ENCODE measurements at places on chromosomes 5 and 9.
A peak's percentile ranks its signal among the peaks of the same experiment; 100 is the strongest.

- no peak for DNase-seq
Observed at GRCh38 chr5:151295138-151295537, 8.4 kb downstream of the SLC36A3 start.

GRCh38 chr5:159316519-159317383 is 13.5 kb downstream of the IL12B start:
- DNase-seq: peak; percentile 19

DNA sequence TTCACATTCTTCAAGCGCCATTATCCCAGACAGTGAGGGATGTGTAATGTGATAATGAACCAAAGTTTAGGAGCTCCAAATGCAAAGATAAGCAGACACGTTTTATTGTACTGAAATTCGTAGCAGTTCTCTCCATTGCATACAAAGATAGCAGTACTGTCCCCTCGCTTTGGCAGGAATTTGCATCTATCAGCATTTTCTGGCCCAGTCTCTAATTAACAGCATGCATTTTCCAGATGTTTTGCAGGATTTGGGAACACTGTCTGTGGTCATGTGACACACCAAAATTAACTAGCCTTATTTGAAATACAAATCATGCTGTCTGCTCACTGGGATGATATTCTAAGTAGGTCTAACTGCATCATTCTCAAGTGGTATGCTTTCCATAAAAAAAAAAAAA is 235.9 kb upstream of the TRPM3 start:
- no peak for DNase-seq

- no peak for DNase-seq
Observed at GRCh38 chr5:179497636-179498340, 52.6 kb upstream of the RUFY1 start.

GRCh38 chr9:98745470-98745869 is 36.7 kb upstream of the GABBR2 start:
- DNase-seq: no peak

GRCh38 chr5:123807177-123807945 is 295.4 kb downstream of the CSNK1G3 start:
- no peak for DNase-seq

DNA sequence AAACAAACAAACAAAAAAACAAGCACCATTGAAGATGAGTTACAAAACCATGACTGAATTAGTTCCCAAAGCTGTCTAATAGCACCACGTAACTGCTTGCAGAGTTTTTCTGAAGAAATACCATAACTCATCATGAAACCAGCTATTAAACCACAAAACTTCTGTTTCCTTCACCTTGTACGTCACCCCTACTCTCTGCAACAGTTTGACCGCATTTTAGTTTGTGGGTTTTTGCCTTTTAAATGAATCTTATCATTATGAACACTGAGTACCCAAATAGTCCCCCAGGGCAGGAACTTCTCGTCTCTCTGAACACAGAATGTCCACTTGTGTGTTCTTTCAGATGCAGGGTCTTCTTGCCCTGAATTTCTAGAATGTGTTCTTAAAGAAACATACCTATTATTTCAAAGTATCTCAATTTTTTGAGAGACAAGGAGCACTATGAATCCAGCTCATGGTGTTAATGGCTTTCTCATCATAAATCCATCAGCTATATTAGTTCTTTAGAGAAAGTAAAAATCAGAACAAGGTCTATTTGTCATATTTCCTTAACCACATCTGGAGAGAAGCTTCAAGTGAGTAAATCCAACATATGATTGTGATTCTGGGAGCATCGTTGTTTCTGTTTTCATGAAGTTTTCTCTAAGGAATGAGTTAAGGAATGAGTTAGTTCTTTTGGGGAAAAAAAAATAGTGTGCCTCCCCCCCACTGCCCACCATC is 210.6 kb downstream of the AUH start:
- no peak for DNase-seq

- no peak for DNase-seq
Observed at GRCh38 chr9:106707291-106707690, 155.7 kb upstream of the ZNF462 start.

DNA sequence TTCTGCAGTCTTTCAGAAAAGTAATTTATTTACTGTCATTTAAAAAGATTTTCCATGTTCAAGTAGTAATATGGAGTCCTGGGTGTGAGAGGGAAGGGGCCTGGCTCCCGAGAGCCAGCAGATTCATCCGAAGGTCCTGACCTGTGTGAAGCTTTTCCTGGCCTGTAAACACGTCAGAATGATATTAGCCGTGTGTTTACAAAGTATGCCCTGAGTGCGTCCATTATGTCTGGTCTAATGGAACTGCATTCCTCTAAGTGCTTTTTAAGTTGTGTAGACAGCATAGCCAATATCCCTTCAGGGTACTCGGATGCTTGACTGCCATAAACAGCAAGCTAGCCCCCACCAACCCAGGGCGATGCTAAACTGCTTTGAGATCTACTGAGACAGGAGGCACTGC is 495.2 kb downstream of the AGTPBP1 start:
- DNase-seq: no peak

- no peak for DNase-seq
Observed at GRCh38 chr9:36457836-36458429, 57.9 kb upstream of the RNF38 start.

DNA sequence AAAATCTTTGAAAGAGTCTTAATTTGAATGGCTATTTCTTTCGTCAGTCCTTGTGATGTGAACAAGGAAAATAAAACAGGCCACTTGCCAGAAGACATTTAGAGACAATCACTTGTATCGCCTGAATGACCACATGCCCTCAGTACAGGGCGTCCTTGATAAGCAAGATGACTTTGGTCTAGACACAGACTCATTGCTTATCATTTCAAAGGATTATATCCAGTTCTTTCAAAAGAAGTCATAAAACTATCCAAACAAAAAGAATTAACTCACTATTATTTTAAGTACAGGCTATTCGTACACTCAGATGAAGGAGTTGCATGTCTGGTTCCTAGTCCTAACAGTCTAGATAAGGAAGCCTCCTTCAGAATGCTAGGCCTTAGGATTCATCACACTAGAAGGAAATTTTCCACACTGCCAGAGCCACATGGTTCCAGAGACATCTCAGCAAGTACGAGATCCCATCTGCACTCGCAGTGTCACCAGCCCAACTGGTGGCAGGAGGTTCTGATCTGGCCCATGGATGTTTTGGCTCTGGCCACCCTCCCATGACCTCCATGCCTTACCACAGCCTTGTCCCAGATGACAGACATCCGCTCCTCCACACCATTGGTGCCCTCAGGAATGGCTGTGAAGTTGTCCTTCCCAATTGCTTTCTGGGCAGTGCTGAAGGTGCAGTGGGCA is 109.6 kb downstream of the DPYSL3 start:
- no peak for DNase-seq

GRCh38 chr9:99162759-99163364 is 57.9 kb downstream of the TGFBR1 start:
- DNase-seq: no peak

DNA sequence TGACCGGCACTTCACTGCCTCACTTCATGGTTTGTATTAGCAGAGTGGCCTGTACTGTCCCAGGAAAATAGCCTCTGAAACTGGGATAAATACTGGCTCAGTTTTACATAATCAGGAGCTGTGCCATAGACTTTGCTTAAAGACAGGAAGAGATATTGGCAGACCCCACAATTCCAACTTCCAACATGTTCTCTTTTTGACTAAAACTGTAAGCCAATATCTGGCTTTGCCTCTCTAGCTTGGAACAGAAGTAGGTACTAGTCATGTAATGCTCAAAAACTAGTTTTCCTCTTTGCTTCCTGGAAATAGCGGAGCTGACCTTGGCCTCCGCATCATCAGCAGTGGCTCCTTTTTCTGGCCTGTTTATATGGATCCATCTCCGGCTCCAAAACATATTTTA is 276.9 kb downstream of the CDH9 start:
- DNase-seq: no peak

GRCh38 chr5:132055441-132055807 is 5.0 kb upstream of the IL3 start:
- no peak for DNase-seq

GRCh38 chr9:115593587-115594091 is 475.7 kb upstream of the TNC start:
- DNase-seq: no peak

DNA sequence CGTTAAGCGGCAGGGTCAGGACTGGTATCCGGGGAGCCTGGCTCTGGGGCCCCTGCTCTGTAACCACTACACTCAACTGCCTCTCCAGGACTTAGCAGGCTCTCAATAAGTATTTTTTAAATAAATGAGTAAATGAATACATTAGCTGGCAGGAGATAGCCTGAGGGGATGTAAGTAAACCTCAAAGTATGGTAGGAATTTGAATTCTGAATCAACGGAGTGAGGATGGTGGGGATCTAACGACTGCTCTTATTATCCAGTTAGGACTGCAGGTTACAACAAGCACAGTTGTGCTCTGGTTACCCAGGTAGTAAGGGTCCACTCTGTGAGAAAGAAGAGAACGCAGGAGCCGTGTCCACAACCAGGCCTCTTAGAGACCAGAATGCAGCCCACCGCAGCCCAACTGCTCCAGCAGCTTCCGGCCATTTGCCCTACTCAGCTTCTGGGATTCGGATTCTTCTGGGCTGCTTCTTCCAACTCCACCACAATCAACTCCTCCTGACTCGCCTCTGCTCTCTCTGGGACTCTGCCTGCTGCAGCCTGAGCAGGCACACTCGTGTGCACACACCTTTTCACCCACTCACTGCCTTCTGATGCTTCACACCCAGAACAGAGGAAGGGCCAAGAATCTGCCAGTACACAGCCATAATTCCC is 52.6 kb downstream of the MED27 start:
- DNase-seq: no peak

- DNase-seq: no peak
Observed at GRCh38 chr9:129548571-129549135, 72.2 kb downstream of the C9orf50 start.

DNA sequence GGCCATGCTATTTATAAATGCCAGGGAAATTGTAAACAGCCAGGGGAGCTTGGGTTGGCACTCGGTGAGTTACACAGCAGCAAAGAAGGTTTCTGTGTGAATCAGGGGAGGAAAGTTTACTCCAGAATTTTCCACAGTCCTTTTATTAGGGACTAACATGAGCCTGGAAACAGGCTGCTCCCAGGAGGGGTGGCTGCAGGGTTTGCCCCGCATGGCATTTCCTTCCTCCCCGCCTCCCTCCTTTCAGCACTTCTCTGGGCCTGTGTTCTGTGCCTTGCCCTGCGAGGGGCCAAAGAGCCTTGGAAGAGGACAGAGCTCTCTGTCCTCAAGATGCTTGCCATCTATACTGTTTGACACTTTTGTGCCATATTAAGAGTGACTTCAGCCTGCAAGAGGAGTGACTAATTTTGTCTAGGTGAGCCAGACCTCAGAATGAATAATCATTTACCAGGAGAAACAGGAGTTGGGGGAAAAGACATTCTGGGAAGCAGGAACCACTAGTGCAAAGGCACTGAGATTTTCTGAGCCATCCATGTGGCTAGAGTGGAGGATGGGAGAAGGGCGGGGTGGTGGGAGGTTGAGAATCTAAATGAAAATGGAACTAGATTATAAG is 1.8 kb downstream of the GSN start:
- no peak for DNase-seq

DNA sequence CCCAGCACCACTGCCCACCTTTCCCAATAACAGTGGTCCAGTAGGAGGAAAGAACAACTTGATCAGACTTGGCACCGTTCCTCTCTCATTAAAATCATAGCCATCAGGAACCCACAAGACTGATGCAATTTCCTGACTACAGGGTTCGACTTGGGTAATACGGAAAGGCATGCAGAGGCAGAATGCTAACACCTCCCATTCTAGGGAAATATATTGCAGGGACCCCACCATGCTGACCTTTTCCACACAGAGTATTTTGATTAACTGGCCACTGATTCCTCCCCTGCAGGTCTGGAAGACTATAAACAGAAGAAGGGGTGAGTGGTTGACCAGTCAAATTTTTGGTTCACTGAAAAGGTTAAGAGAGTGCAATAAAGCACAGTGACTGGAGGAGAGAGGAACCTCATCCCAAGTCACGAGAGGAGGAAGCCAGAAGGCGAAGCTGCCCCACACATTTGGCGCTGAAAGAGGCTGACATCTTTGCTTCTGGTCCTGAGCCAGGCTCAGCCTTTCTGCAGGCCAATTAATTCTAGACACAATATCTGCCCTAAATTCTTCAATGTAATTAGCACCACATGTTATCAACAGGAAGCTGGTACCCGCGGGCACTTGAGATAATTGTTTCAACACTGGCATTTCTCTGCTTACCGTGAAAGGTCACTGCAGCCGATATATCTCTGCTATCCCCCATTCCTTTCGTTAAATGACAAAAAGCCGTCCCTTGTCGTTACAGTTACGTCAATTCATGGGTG is 64.7 kb upstream of the SPOCK1 start:
- no peak for DNase-seq

- DNase-seq: no peak
Observed at GRCh38 chr9:38006163-38006562, 62.9 kb downstream of the SHB start.

DNA sequence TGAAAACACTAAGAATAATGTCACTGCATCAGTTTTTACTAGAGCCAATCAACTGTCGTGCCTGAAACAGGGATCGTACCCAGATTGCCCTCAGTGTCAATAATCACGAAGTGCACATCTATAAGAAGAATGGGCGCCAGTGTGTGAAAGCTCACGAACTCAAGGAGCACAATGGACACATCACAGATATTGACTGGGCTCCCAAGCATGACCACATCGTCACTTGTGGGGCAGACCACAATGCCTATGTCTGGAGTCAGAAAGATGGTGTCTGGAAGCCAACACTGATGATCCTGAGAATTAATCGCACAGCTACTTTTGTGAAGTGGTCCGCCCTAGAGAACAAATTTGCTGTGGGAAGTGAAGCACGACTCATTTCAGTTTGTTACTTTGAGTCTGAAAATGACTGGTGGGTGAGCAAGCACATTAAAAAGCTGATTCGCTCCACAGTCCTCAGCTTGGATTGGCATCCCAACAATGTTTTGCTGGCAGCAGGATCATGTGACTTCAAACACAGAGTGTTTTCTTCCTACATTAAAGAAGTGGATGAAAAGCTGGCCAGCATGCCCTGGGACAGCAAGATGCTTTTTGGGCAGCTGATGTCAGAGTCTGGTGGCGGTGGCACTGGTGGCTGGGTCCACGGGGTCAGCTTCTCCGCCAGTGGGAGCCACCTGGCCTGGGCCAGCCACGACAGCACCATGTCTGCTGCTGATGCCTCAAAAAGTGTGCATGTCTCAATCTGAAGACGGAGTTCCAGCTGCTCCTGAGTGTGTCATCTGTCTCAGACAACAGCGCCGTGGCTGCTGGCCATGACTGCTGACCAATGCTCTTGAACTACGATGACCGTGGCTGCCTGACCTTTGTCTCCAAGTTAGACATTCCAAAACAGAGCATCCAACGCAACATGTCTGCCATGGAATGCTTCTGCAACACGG is 32.2 kb downstream of the NSA2 start:
- no peak for DNase-seq
